Activated CD8-positive, alpha-beta T cell treated with anti-CD3 and anti-CD28 coated beads for 36 hours (primary cell): ENCODE measurements at places on chromosomes 16 and 17. TPM values are rescaled to one million over a fixed set of nuclear protein-coding genes. Genes with fewer than 3 reads are reported as not detected.
A peak's percentile ranks its signal among the peaks of the same experiment; 100 is the strongest.

DNA sequence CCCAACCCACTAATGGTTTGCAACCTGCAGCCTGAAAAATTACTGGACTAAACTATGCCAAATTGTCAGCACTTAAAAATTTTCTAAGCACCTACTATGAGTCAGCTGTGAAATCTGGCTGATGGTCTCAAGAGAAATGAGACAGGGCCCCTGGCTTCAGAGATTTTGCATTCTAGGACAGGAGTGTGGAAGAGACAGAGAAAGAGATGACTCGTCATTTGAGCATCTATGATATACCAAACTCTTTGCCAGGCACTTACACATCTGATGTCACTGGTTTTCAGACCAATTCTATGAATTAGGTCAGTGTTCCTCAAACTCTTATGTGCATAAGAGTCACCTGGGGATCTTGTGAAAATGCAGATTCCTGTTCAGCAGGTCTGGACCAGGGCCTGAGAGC, 44.4 kb downstream of the CLEC19A start:
- no peak for DNase-seq

- DNase-seq, result no peak
Observed at GRCh38 chr16:20830372-20830771, 24.0 kb downstream of the REXO5 start.

LAT gene
- total RNA-seq, result 193 TPM

DNA sequence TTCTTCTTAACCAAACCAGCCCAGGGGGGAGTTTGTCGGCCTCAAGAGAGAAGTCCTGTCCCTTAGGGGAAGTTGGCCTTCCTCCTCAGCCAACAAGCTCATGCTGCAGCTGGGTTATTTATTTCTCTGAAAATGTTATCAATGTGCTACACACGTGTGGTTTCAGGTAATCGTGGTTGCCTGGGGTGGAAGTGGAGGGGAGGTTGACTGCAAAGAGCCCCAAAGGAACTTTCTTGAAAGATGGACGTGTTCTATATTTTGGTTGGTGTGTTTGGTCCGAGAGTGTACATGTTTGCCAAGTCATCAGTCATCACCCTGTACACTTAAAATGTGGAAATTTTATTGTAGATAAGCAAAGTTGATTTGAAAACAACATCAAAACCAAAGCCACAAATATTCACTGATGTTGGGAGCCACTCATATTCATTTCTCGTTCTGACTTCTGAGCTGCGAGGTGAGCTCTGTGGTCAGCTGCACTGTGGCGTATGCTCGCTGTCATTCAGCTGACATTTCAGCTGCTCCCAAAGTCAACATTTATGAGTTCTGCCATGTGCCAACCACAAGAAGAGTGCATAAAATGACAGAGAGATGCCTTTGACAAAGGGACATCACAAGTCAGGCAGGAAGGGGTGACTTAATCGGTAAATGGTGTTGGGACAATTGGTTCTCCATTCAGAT, 26.5 kb upstream of the ADGRG1 start:
- DNase-seq, result peak; percentile 90

ARHGAP27 gene
- 40.9 TPM for total RNA-seq

DNA sequence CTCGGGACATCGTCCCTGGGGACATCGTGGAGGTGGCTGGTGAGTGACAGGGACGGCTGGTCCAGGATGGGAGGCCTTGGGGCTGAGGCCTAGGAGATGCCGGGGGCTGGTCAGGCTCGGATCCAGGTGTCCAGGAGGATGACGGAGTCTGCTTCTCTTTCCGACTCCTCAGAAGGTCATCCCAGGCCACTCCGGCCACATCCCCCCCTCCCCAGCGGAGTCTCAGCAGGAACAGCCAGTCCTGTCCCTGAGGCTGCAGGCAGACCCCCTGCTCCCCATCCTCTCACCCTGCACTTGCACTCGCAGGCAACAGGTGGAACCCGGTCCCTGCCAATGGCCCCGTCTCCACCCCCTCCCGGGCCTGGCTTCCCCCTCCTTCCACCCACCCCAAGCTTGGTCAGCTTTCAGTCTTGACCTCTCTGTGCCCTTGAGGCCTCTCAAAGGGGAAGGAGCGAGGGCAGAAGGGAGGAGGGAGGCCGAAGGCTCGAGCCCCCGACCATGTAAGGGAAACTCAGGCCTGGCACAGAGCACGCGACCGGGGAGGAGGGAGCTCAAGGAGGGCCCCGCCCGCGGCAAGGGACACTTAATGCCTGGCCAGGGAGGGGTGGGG, 4.4 kb downstream of the ATP2A1 start:
- DNase-seq, result no peak

DNA sequence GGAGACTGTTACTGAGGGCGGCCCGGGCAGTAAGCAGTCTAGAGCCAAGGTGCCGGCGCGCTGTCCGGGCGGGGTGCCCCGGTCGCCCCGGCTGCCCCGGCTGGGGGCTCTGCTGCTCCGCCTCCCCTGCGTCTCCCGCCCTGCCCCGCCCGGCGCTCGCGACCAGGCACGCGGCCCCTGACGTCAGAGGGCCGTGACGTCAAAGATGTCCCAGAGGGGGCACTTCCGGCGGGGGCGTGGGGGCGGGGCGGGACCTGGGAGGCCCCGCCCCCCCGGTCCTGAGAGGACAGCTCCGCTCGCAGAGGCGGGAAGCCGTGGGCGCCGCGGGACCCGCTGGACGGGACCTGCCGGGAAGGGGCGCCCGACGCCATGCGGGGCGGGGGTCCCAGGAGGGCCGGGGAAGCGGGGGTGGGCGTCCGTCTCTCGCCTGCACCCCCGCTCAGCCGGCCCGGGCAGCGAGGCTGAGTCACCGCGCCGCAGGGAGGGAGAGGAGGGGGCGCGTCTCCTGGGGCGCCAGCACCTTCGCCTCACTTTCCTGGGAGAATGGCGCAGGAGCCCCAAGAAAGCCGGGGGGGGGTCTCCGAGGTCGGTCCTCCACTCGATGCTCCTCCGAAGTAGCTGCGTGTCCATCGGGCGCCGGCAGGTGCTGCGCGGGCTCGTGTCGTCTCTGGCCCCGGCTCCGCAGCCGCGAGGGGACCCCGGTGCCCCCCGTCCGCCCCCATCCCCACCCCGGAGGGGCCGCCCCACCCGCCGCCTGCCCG, 4.4 kb upstream of the HIC1 start:
- peak; percentile 79 for DNase-seq

DNA sequence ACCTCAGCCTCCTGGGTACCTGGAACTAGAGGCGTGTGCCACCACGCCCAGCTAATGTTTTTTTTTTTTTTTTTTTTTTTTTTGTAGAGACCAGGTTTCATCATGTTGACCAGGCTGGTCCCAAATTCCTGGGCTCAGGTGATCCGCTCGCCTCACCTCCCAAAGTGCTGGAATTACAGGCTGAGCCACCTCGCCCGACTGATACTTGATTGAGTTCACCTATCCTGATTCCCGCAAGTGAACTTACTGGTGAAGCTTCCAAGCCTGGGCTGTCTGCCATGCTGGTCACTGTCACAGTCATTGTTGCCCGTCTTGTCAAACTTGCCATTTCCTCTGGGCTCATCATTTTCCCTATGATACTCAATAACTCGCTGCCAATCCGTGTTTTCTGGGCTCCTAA, 71.1 kb upstream of the MTMR4 start:
- no peak for DNase-seq

- no peak for DNase-seq
Observed at GRCh38 chr16:68022278-68022727, 729 bp downstream of the DDX28 start.

DNA sequence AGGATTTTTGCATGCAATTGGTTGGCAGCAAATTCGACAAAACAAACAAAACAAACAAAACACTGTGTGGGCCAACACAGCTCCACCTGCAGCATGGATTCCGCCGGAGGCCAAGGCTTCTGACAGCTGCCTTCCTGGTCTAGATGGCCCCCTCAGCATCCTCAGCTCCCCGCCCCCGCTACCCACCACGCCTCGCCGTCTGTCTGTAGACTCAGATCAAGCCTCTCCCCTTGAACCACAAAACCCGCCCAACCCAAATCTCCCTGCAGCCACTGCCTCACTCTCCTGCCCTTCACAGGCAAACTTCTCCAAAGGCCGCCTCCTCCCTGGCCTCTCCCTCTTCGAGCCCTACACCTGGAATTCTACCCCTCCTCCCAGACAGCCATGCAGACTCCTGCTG, 57.9 kb downstream of the RTN4RL1 start:
- DNase-seq, result peak; percentile 85

KRT33B gene
- not detected for total RNA-seq

GRCh38 chr16:68263559-68264127, 683 bp upstream of the SLC7A6 start:
- no peak for DNase-seq

- DNase-seq, result no peak
Observed at GRCh38 chr17:67058036-67058435, 13.7 kb downstream of the CACNG1 start.

GRCh38 chr16:21684199-21684598, 20.4 kb downstream of the OTOA start:
- peak; percentile 56 for DNase-seq

GRCh38 chr16:70576431-70577255, 53.0 kb downstream of the SF3B3 start:
- DNase-seq, result no peak

KRTAP4-4 gene
- not detected for total RNA-seq

DNA sequence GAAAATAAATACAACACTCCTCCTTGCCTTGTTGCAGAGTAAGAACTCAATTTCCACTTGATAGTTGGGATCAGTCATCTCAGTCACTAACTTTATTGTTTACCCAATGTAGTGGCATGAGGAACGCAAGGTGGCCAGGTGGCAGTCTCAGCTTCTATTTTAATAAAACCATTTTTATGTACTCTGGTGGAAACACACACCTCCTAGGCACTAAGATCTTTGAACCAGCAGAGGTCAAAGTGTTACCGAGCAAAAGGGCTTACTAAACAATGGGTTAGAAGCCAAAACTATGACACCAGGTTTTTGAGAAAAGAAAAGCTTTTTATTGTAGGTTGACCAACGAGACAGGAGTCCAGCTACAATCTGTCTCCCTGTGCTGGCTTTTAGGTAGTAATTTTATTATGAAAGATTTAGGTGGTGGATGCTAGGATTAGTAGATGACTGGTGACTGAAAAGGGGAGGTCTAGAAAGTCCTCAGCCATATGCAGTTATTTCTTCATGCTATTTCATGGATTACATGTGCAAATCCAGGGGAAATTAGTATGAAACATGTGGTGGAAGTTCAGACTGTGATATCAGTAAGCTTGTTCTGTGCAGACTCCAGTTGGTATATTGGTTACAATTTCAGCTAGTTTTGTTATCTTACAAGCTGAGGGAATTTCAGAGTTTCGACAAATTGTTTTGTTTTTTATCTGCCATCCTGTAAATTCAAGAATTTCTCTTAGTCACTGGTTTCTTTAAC, 122.3 kb downstream of the PCTP start:
- no peak for DNase-seq

GRCh38 chr16:89417352-89417751, 73.0 kb downstream of the ANKRD11 start:
- no peak for DNase-seq
